Activated naive CD8-positive, alpha-beta T cell treated with anti-CD3 and anti-CD28 coated beads, Interleukin-2, amount 50 U/mL, for 16 hours (primary cell): ENCODE measurements at places on chromosomes 6 and 20.

DNA sequence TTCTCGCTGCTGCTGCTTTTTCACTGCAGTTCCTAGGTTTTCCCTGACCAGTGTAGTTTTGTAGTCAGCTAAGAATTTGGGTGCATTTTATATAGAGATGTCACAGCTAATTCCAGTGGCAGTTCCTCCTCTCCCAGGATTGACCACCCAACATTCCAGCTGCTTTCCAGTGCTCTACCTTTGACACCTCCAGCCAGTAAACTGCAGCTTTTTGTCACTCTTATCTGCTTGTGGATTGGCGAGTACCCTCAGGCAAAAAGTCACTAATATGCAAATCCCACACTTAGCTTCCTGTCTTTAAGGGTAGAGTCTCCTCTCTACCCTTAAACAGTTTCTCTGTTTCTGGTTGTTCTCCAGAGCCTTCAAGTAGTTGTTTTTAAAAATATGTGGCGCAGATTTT lies 146.9 kb upstream of the KCNG1 start:
- DNase-seq, result no peak

GRCh38 chr6:74000666-74001490 lies 304.9 kb downstream of the CD109 start:
- no peak for DNase-seq

- no peak for DNase-seq
These were observed 47.0 kb downstream of the EZR start for GRCh38 chr6:158772172-158772571.

GRCh38 chr6:23418095-23418494 lies 707.9 kb upstream of the NRSN1 start:
- no peak for DNase-seq
